ENCODE measurements at places on chromosomes 2 and 18.

DNA sequence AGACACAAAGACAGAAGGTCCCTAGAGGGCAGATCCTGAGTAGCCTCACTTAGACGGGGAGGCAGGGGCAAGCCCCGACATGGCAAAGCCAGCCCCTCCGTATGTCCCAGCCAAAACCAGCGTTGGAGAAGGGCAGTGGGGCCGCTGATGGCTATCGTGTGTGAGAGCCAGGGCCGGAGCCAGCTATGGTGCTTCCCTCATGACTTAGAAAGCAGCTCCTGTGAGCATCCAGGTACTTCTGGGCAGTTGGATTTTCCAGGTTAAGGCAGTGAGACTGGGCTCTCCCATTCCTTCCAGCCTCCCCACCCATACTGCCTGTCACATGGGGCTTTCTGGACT is 31.2 kb upstream of the ROCK2 start:
- DNase-seq = no peak

GRCh38 chr18:12768625-12769024 is 65.8 kb downstream of the PSMG2 start:
- no peak for DNase-seq

DNA sequence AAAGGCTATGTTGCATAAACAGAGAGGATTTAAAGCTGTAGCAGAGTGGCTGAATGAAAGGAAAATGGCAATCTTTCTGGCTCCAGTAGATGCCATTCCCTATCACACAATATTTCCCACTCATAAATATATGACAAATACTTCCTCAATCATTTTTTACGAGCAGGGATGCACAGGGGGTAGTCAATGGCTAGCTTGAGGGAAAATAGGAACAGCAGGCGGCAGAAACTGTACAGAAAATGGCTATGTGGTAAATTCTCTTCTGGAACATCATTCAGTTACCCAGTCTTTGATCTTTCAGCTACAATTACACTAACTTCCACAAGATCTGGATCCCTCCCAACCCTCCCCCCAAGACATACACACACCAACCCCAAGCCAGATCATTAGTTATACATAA is 127.2 kb downstream of the OLA1 start:
- no peak for DNase-seq

GRCh38 chr18:63421514-63421913 is 762 bp downstream of the VPS4B start:
- no peak for DNase-seq

DNA sequence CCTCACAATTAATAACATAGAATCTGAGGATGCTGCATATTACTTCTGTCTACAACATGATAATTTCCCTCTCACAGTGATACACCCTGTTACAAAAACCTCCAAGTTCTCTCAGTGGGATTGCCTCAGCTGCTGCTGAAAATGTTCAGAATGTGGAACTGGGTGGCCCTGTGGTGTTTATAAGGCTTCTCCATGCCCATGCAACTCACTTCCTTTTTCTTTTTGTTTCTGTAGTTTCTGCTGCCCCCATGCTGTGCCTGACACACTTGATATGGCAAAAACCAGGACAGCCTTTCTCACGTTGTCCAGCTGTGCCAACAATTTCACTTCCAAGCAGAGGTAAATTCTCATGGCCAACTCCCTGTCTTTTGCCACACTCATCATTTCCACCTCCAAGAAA is 206.2 kb downstream of the RPIA start:
- DNase-seq = no peak

DNA sequence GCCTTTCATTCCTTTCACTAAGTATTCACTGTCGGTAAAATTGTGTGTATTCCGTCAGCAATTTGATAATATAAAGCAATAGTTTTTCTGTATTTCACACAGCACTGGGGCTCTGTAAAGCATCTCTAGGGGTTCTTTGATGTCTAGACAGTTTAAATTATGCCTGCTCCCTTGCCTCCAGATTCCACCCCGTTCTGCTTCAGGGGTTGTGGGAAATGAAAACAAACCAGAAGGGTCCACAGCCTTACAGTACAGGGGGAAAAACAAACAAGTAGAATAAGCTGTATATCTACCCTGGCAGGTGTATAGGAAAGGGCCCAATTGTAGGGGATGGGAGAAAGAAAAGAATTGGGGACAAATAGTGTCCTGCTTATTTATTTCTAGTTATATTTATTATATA is 63.1 kb downstream of the ASXL3 start:
- DNase-seq = no peak

- DNase-seq = no peak
Observed at GRCh38 chr18:74390900-74391299, 66.2 kb downstream of the DIPK1C start.

DNA sequence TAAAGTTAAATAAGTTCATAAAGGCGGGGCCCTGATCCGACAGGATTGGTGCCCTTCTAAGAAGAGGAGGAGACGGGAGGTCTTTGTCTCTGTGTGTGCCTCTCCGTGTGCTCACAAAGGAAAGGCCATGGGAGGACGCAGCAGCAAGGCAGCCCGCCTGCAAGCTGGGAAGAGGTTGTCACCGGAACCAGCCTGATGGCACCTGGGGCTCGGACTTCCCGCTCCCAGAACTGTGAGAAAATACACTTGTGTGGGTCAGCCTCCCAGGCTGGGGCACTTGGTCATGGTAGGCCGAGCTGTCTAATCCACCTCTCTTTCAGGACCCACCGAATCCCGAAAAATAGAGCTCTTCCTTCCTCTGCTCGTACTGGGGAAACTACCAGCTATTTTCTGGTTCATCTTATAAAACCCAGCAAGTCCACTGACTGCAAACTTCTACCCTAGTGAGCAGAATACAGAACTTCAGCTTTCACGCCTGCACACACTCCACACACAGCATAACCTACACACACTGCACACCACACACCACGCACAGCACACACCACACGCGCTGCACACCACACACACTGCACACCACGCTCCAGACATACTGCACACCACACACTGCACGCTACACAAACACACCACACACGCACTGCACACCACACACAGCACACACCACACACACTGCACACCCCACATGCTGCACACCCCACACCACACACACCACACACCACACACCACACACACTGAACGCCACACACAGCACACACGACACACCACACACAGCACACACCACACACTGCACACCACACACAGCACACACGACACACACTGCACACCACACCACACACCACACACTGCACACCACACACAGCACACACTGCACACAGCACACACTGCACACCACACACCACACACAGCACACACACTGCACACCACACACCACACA is 58.1 kb downstream of the ASB1 start:
- DNase-seq = no peak

DNA sequence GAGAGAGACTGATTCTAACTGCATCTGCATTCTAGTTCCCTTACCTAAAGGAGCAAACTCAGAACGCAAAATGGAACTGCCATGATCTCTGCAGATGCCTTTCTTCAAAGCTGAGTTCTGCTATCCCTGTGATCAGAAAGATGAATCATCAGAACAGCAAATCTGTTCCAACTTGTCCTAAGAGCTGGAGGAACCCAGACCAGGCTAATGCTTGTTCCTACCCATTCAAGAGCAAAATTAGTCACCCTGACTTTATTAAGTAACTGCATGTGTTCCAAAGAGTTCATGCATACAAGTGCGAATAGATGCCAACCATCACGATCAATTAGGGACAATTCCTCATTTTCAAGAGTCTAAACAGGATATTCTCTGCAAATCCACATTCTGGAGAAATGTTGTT is 46.5 kb downstream of the MBP start:
- no peak for DNase-seq
